NCI-H1417 treated with DMSO at 0.1 percent for 48 hours (cell line): ENCODE measurements at places on chromosomes 6 and 20.

GRCh38 chr20:35796571-35796970 is 24.8 kb downstream of the PHF20 start:
- no peak for DNase-seq

DNA sequence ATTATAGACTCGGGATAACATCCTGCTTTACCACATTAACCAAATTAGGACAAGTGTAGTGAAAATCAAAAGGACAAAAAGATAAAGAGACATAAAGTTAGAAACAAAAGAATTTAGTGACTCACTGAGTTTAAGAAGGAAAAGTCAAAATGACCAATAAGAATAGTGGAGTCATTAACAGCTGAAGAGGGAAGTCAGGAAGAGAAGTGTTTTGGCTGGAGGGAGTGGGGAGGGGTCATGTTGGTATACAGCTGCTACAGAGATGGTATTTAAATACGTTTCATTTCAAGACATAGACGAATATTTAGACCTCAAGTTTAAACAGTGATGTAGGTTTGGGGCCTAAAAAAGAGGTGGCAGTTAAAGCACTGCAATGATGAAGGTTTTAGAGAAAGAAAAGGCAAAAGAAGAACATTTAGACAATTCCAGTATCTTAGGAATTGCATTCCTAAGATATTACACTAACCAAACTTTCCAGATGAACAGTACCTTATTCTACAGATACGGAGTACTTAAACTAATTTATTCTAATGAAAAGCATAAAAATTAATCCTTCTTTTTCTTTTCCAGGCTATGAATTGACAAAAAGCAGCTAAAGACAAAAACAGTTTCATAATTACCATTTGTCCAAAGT is 10.6 kb downstream of the FKBP5 start:
- DNase-seq, result no peak

- no peak for DNase-seq
These were observed 1.3 kb upstream of the CNR1 start for GRCh38 chr6:88167352-88167937.

DNA sequence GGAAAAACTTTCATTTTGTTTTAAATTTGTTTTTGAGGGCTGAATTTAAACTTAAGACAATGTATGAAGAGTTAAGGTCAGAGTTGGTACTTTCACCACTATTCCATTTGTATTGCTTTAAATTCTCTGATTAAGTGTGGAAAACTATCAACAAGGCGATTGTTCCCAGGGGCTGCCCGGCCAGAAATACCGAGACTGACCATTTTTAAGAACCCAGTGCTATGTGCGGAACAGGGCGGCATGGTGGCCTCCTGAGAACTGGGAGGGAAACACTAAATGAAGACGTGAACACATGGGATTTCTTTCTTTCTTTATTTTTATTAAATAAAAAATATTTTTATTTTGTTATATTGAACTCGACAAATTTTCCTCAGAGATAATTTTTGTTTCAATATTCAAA is 221.2 kb upstream of the QKI start:
- DNase-seq, result no peak

DNA sequence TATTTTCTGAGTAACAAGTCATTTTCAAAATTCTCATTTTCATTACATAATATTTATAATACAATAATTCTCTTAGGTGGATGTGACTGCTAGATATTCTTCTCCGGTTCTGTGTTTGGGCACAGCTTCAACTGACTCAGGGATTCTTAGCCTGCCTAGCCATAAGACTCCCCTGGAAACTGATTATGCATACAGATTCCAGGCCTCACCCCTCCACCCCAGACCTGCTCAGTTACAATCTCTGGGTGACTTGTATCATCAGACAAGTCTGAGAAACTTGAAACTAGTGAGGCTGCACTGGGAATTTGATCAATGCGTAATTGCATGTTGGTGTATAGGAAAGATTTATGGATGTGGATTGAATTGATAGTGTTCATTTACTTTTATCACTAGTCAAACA is 25.4 kb downstream of the FLRT3 start:
- no peak for DNase-seq

GRCh38 chr6:109472132-109472995 is 10.7 kb downstream of the ZBTB24 start:
- no peak for DNase-seq

GRCh38 chr6:3803627-3804468 is 45.3 kb upstream of the FAM50B start:
- DNase-seq, result no peak
